Activated T-helper 17 cell treated with anti-CD3 and anti-CD28 coated beads, Interleukin-2, amount 50 U/mL, for 72 hours (primary cell): ENCODE measurements at places on chromosomes 16 and 17.
A peak's percentile ranks its signal among the peaks of the same experiment; 100 is the strongest.

DNA sequence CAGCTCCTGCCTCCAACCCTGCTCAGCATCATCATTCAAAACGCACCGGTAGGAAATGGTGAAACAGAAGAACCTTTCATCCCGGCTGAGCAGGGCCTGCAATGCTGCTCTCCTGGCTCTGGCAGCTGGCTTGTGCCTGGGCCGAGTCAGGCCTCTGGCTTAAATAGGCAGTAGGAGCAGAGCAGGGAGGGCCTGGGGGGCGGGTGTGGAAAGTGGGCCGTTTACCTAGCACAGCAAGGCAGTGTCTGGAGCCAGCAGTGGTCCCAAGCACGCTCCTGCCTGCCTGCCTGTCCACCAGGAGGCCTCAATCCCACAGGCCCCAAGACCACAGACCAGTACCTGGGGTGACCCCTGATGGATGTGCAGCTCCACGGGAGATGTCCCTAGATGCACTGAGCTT is 59.3 kb downstream of the SMPD3 start:
- peaks cover 5% of the 10 kb centered on the region for H3K4me1 ChIP-seq
- no peak for ATAC-seq
- H3K27me3 ChIP-seq: no peaks in the 10 kb centered on the region
- no peak overlapping the region for H3K4me3 ChIP-seq
- no peak overlapping the region for H3K27ac ChIP-seq

- no peak for ATAC-seq
- H3K36me3 ChIP-seq: no peaks in the 10 kb centered on the region
- H3K4me3 ChIP-seq: no peak overlapping the region
- no peak overlapping the region for H3K27ac ChIP-seq
These were observed 266.0 kb downstream of the ENGASE start for GRCh38 chr17:79340333-79341221.

- no peaks in the 10 kb centered on the region for H3K4me1 ChIP-seq
- no peak overlapping the region for H3K4me3 ChIP-seq
- no peaks in the 10 kb centered on the region for H3K36me3 ChIP-seq
- ATAC-seq: no peak
- peaks cover 18% of the 10 kb centered on the region for H3K27me3 ChIP-seq
These were observed 53.4 kb downstream of the HSD17B2 start for GRCh38 chr16:82088483-82088882.

GRCh38 chr16:1308036-1308976 is 1.1 kb upstream of the UBE2I start:
- peak; percentile 50 for ATAC-seq
- H3K27ac ChIP-seq: peak overlapping the region; percentile 99
- peaks cover 5% of the 10 kb centered on the region for H3K4me1 ChIP-seq
- H3K4me3 ChIP-seq: peak overlapping the region; percentile 82

GRCh38 chr17:18225642-18226283 is 328 bp downstream of the LLGL1 start:
- no peaks in the 10 kb centered on the region for H3K36me3 ChIP-seq
- H3K27me3 ChIP-seq: no peaks in the 10 kb centered on the region
- peak overlapping the region; percentile 93 for H3K27ac ChIP-seq
- peak overlapping the region; percentile 92 for H3K4me3 ChIP-seq

GRCh38 chr16:23132775-23133463 is 16.3 kb downstream of the USP31 start:
- H3K4me3 ChIP-seq: no peak overlapping the region
- no peaks in the 10 kb centered on the region for H3K4me1 ChIP-seq
- no peak for ATAC-seq
- H3K36me3 ChIP-seq: no peaks in the 10 kb centered on the region
- H3K27me3 ChIP-seq: no peaks in the 10 kb centered on the region
- H3K27ac ChIP-seq: no peak overlapping the region

- peaks cover 7% of the 10 kb centered on the region for H3K4me1 ChIP-seq
- ATAC-seq: no peak
- H3K27ac ChIP-seq: no peak overlapping the region
- no peaks in the 10 kb centered on the region for H3K36me3 ChIP-seq
- no peaks in the 10 kb centered on the region for H3K27me3 ChIP-seq
- no peak overlapping the region for H3K4me3 ChIP-seq
These were observed 7.2 kb upstream of the ADGRG3 start for GRCh38 chr16:57660715-57661463.

DNA sequence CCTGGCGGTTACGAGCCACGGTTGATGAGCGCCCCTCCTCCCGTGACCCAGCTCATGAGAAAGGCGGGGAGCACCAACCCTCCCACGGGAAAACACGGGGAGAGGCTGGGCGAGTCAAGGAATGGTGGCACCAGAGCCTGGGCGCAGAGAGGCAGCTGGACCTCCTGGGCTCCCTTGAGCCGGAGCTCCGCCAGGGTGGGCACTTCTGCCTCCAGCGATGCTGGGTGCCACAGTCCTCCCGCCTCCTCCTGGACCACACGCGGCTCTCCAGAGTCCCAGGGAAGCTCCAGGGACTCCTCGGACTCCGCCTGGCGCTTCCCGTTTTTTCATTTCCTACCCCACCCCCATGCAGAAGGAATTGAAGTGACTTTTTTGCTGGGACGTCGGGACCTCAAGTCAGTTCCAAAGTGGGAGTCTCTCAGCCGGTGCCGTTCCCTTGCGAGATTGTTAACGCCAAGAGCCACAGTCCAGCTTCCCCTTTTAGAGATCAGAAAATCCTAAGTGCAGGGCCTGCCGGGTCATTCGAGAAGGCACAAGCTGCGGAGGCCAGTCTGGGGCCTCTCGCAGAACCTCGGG is 6.6 kb upstream of the CBX8 start:
- ATAC-seq: no peak
- H3K27me3 ChIP-seq: peaks cover 56% of the 10 kb centered on the region
- H3K4me3 ChIP-seq: peak overlapping the region; percentile 30
- H3K36me3 ChIP-seq: peaks cover 20% of the 10 kb centered on the region
- no peak overlapping the region for H3K27ac ChIP-seq
- H3K4me1 ChIP-seq: peaks cover 29% of the 10 kb centered on the region

DNA sequence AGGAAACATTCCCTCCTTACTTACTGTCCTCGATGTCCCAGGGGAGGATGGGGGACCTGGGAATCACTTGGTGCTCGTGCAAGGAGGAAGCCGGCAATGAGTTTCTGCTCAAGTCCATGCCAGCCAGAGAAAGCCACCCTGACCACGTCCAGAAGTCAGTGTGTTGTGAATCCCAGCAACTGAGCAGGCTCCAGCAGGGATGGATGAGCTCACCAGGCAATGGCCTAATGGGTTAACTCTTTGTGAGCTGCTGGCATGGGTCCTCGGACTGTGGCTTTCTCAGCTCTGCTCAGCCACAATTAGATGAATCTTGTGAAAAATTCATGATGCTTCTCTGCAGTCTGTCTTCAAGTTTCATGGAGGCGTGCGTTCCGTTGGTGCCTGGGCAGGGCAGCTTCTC is at the start of gene PIRT:
Gene PIRT (minus strand): TSS at position 167 of the 400 bp plus-strand sequence. CDS start 12,442 bp downstream, outside the sequence.
- H3K27ac ChIP-seq: no peak within 1 kb of the TSS
- H3K36me3 ChIP-seq: no peaks in the 10 kb centered on the region
- no peak within 1 kb of the TSS for H3K4me3 ChIP-seq
- no peak for ATAC-seq
- H3K27me3 ChIP-seq: peaks cover 7% of the 10 kb centered on the region
- H3K4me1 ChIP-seq: no peaks in the 10 kb centered on the region

GRCh38 chr17:82386255-82386831 is 14.8 kb downstream of the UTS2R start:
- H3K36me3 ChIP-seq: no peaks in the 10 kb centered on the region
- no peak for ATAC-seq
- peaks cover 6% of the 10 kb centered on the region for H3K27me3 ChIP-seq

DNA sequence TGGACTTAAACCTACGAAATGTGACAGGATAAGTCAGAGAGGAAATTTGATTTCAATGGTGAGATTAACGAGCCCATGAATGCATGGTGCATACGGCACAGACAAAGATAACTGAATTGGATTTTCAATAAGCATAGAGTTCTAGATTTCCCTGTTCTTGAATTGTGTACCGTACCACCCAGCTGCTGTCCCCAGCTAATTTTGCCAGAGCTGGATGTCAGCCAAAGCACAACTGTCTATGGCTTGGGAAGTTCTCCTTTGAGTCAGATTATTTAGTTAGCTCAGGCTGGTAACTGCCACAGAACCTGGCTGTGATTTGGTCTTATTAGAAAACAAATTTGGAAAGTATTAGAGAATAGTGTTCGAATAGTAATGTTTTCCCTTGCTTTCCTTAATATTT is 143.1 kb downstream of the CDH13 start:
- H3K4me1 ChIP-seq: no peaks in the 10 kb centered on the region
- no peak overlapping the region for H3K27ac ChIP-seq
- no peak for ATAC-seq
- no peak overlapping the region for H3K4me3 ChIP-seq
- H3K27me3 ChIP-seq: peaks cover 23% of the 10 kb centered on the region

GRCh38 chr16:85002608-85003007 is 8.7 kb downstream of the ZDHHC7 start:
- no peak for ATAC-seq
- H3K27ac ChIP-seq: peak overlapping the region; percentile 51
- peaks cover 25% of the 10 kb centered on the region for H3K4me1 ChIP-seq
- H3K4me3 ChIP-seq: no peak overlapping the region

DNA sequence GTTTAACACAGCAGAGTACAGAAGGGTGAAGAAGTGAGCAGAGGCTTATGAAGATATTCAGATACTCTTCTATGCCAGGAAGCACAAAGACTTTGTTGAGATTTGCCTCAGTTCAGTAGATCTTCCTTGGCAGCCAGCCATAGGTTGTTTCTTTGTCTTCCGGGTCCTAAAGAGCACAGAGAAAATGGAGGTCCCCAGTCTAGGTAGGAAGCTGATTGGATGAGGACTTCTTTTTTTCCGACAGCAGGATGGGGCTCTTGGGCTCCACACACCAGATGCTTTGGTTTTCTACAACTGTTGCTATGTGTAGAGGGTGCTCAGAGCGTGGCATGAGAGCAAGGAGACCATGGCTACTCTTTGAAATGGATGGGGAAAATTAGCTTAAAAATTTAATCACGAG is 8.3 kb upstream of the CDC6 start:
- peaks cover 29% of the 10 kb centered on the region for H3K4me1 ChIP-seq
- H3K27me3 ChIP-seq: no peaks in the 10 kb centered on the region
- H3K4me3 ChIP-seq: no peak overlapping the region
- H3K27ac ChIP-seq: no peak overlapping the region
- ATAC-seq: no peak
- peaks cover 89% of the 10 kb centered on the region for H3K36me3 ChIP-seq

- no peak for ATAC-seq
- no peaks in the 10 kb centered on the region for H3K36me3 ChIP-seq
- H3K4me3 ChIP-seq: no peak overlapping the region
- H3K4me1 ChIP-seq: no peaks in the 10 kb centered on the region
- peaks cover 9% of the 10 kb centered on the region for H3K27me3 ChIP-seq
- no peak overlapping the region for H3K27ac ChIP-seq
These were observed 163.8 kb downstream of the NTN1 start for GRCh38 chr17:9185142-9185541.

DNA sequence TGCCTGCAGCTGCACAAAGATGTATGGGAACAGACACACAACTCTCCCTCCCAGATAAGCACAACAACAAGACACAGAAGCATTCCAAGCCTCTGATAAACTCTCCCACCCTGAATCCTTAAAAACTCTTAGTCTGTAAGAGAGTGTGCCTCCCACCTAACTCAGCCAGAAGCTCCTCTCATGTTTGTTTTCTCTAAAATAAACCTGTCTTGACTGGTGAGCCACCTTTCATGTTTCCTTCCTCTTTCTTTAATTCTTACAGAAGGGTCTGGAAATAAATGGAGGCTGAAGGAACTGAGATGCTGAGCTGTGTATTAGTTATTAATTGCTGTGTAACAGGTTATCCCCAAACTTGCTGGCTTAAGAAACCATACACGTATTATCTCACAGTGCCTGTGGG is 57.2 kb downstream of the MEOX1 start:
- H3K4me3 ChIP-seq: no peak overlapping the region
- no peaks in the 10 kb centered on the region for H3K36me3 ChIP-seq
- peaks cover 4% of the 10 kb centered on the region for H3K4me1 ChIP-seq
- ATAC-seq: no peak
- peaks cover 5% of the 10 kb centered on the region for H3K27me3 ChIP-seq

- H3K4me1 ChIP-seq: peaks cover 7% of the 10 kb centered on the region
- H3K27me3 ChIP-seq: no peaks in the 10 kb centered on the region
- H3K27ac ChIP-seq: peak overlapping the region; percentile 56
These were observed 106.4 kb downstream of the PARN start for GRCh38 chr16:14523632-14524031.

DNA sequence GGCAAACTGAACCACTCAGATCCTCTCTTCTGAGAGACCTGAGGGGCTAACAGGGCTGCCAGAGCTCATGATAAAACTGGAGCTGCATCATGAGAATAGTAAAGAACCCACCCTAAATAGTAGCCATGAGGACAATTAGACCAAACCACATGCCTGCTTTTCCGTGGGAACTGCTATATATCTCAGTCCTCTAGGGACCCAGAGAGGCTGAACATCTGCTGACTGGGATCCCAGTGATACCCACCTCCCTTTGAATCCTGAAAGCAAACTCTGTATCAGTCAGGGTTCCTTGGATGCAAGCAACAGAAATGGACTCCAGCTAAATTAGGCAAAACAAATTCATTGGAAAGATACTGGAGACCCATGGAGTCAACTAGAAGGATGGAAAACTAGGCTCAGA is 6.5 kb downstream of the MT1X start:
- no peaks in the 10 kb centered on the region for H3K27me3 ChIP-seq
- ATAC-seq: no peak
- H3K27ac ChIP-seq: no peak overlapping the region
- H3K36me3 ChIP-seq: no peaks in the 10 kb centered on the region
- no peak overlapping the region for H3K4me3 ChIP-seq
- H3K4me1 ChIP-seq: peaks cover 6% of the 10 kb centered on the region

DNA sequence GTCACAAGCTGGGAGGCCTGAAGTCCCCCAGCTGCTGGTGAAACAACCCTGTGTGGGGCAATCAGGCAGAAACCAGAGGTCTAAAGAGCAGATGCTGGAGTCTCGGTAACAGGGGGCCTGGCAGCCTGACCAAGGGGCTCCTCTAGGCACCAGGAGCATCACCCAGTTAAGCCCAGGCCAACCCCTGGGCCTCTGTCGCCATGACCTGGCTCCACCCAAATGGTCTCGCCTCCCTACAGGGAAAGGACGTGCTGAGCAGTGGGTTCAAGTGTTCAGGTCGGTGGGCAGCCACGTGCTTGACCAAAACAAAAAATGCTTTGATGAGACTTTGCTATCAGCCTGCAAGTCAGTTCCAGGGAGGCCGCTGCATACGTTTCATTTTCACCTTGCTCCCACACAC is 240.3 kb downstream of the ZNF423 start:
- H3K4me3 ChIP-seq: no peak overlapping the region
- H3K4me1 ChIP-seq: no peaks in the 10 kb centered on the region

DNA sequence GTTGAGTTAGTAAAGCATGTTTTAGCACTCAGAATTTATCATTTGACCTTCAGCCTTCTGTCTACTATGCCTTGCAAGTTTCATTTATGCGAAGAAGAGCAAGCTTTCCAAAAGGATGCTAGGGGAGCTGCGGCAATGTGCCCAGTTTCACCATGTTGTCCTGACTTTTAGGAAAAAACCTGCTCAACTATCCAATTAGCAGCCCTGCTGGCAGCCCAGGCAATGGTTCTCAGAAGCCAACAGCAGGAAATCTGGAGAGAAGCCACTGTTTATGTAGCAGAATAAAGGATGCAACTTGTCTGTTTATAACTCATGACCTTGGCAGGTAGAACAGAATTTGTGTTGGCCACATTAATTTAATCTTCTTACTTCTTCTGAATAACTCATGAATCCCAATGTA is 230.8 kb downstream of the ABCC12 start:
- no peak overlapping the region for H3K27ac ChIP-seq
- no peaks in the 10 kb centered on the region for H3K27me3 ChIP-seq
- no peaks in the 10 kb centered on the region for H3K4me1 ChIP-seq
- no peak overlapping the region for H3K4me3 ChIP-seq

GRCh38 chr16:53966821-53967571 is 263.0 kb downstream of the FTO start:
- ATAC-seq: no peak
- H3K27me3 ChIP-seq: no peaks in the 10 kb centered on the region
- no peak overlapping the region for H3K4me3 ChIP-seq
- no peaks in the 10 kb centered on the region for H3K36me3 ChIP-seq
- H3K4me1 ChIP-seq: no peaks in the 10 kb centered on the region
